Spinal cord (tissue), 10 donors: ENCODE measurements at places on chromosomes 7 and 10. TPM values are rescaled to one million over a fixed set of nuclear protein-coding genes. Genes with fewer than 3 reads are reported as not detected.

NCF1 gene
- 2.5 TPM for polyA plus RNA-seq

VAX1 gene
- polyA plus RNA-seq = not detected

CPXM2 gene
- 22.6 TPM for polyA plus RNA-seq

CWF19L1 gene
- 27.4 TPM for polyA plus RNA-seq

INHBA gene
- polyA plus RNA-seq = 3.9 TPM

GTF2IRD2 gene
- polyA plus RNA-seq = 22.4 TPM

CDHR1 gene
- polyA plus RNA-seq = 14.1 TPM

LMOD2 gene
- polyA plus RNA-seq = not detected

GATA3 gene
- polyA plus RNA-seq = 1.9 TPM

PTPN20 gene
- 13.2 TPM for polyA plus RNA-seq

CRHR2 gene
- 2.6 TPM for polyA plus RNA-seq
